ENCODE measurements at places on chromosomes 5 and 9.

GRCh38 chr5:75055727-75056144, 3.4 kb upstream of the GCNT4 start:
- no peak for DNase-seq

- no peak for DNase-seq
Measured at GRCh38 chr9:107067739-107068416, 204.9 kb downstream of the ZNF462 start.

GRCh38 chr5:154418344-154418820, 27.4 kb upstream of the SAP30L start:
- DNase-seq, result no peak

- DNase-seq, result no peak
Measured at GRCh38 chr5:9169557-9169902, 376.3 kb downstream of the SEMA5A start.

DNA sequence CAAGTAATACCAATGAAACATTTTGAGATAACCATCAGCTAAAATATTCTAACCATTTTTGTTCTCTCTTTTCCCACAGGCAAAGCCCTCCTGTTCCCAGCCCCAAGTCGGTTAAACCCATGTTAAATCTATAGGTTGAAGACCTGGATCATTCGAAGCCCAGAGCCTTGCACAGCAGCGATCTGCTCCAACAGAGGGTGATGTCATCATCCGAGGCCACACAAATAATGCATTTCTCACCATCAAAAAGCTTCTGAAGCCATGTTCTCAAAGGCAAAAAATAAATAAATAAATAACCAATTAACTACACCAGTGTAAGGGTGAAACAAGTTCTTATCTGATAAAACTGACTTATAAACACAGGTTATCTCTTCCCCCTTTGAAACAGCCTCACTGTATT, 169.2 kb downstream of the ENTREP1 start:
- no peak for DNase-seq

- peak; percentile 72 for DNase-seq
Measured at GRCh38 chr9:21096172-21096900, 18.6 kb upstream of the IFNB1 start.

GRCh38 chr5:60287174-60287771, 393.7 kb upstream of the PDE4D start:
- no peak for DNase-seq

DNA sequence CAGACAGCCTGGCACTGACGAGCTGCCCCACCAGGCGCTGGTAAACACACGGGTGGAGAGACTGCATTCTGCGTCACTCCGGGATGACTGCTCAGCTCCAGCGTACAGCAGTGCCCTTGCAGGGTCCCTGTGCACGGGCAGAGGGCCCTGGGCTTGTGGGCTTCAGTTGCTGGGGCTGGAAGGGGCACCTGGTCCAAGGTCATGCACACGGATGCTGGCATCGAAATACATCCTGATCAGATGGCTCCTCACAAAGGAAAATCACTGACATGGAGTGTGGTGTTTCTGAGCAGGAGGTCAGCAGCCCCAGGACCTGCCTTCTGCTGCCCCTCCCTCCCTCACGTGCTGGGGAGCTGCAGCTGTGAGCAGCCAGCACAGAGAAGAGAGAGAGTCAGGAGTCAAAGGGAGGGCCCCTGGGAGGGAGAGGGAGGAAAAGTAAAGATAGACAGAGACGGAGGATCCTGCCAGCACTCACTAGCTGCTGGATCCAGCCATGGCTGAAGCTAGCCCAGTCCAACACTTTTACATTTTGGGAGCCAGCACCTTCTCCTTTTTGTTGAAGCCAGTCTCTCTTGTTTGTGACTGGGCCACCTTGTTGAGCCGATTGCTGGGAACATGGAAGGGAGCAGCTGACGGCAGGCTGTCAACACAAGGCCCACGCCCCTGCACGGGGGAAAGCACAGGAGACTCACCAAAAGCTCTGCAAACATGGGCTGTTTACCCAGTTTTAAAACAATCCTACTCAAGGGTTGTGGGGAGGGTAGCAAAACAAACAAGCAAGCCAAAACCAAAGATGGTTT, 166.5 kb upstream of the PHYKPL start:
- no peak for DNase-seq

- no peak for DNase-seq
Measured at GRCh38 chr5:22541037-22541436, 312.1 kb downstream of the CDH12 start.

DNA sequence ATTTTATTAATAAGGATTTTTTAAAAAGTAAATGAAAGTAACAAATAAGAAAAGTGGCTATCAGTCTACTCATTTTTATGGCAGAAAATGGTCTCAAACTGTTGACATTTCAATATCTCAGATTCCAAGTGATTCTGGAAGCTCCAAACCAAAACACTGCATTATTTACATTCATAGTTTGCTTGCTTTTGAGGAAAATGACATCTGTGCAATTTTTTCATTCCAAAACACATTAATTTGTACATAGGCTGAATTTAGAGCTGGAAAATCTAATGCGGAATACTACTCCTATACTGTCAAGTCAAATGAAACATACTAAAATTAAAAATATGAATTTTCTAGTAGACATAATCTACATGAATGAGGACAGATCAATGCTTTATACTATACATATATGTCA, 1047.6 kb downstream of the CDH9 start:
- DNase-seq, result no peak

GRCh38 chr9:116288658-116289057, 135.1 kb downstream of the PAPPA start:
- DNase-seq, result no peak

- no peak for DNase-seq
Measured at GRCh38 chr5:52331725-52332124, 456.0 kb upstream of the ITGA1 start.

- DNase-seq, result no peak
Measured at GRCh38 chr5:1673042-1673677, 126.5 kb downstream of the MRPL36 start.

- DNase-seq, result no peak
Measured at GRCh38 chr9:32339424-32339823, 45.0 kb upstream of the ACO1 start.

- DNase-seq, result no peak
Measured at GRCh38 chr5:9774472-9775079, 144.4 kb upstream of the TAS2R1 start.

DNA sequence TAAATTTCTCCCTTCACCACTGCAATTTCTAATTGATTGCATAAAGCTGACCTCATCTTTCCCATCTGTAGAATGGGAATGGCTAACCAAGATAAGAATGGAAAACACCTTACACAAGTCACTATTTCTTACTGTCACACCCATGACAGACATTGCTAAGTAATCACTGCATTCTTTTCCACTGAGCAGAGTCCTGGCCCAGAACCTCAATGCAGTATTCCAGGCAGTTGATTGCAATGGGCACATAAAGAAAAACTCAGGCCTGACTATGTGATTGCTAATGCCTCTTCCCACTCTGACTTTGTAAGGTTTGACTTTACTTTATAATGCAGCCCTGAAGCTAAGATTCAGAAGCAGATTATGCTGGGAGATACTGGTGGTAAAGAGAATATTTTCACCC, 29.3 kb downstream of the TRIM32 start:
- DNase-seq, result no peak

DNA sequence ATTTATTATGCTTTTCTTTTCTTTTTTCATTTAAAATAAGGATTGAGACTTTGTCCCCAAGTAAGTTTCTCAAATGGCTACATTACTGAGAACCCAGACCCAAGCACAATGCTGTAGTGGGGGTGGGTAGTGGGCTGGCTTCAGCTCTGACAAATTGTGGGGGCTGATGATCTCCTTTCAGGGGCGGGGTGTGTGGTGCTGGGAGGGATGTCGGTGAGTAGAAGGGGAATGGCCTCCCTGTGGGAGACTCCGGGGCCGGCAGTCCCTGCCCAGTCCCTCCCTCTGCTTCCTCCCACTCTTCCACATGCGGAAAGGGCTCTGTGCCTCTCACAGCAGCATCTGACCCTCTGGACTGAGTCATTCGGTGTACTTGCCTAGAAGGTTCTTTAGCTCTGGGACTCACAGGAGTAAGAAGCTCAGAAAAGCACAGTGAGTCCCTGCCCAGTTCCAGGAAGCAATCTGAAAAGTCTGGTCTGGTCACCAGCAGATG, 14.3 kb downstream of the CD180 start:
- no peak for DNase-seq

DNA sequence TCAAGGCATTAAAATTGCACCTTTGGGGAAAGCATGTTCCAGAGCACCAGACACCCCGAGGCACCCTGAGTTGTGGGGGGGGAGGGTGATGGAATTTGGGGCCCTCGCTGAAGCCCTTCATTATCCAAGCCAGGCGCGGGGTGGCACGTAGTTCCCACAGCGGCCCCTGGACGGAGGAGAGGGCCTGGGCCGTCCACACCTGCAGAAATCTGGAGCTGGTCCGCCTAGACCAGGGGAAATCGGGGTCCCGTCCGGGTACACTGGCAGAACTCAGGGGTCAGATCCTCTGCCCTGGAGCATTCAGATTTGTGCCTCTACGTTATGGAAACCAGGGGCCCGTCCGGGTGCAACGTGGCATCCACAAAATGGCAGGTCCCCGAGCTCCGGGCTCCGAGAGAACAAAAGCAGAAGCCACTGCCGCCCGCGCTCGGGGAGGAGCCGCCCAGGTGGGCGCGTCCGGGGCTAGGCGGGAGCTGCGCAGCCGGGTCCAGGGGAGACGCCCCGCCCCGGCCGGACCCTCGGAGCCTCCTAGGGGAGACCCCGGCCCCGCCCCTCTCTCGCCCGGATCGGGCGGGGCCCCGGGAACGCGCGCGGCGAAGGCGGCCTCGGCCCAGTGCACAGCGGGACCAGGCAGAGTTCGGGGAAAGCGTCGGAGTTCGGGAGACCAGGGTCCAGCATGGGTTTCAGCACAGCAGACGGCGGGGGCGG, at the start of gene PLEKHG4B:
TSS of gene PLEKHG4B (plus strand) at position 613 of the 708 bp plus-strand sequence. CDS start at position 677, 64 bp downstream.
- DNase-seq, result no peak

GRCh38 chr5:140549237-140550144, 2.0 kb downstream of the EIF4EBP3 start:
- no peak for DNase-seq

DNA sequence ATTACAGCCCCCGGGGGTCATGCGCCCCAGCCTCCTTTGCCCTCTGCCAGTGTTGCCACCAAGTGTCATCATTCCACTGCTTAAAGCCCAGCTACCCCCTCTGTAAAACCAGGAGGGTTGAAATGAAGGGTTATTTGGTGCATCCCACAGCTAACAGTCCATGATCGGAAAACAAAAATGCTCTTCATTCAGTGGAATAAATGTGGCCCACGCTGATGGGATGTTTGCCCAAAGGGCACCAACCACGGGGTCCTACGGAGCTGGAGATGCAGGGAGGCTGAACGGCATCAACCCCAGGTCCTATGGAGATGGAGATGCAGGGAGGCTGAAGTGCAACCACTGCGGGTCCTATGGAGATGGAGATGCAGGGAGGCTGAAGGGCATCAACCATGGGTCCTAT, 218.5 kb upstream of the IRX1 start:
- no peak for DNase-seq

- DNase-seq, result peak; percentile 55
Measured at GRCh38 chr5:55159763-55160492, at the start of gene GPX8. TSS of gene GPX8 (plus strand) at chr5:55160171. CDS start at chr5:55160193, 22 bp downstream.

GRCh38 chr5:67021521-67021920, 175.1 kb downstream of the CD180 start:
- DNase-seq, result no peak

- DNase-seq, result no peak
Measured at GRCh38 chr9:81787747-81788632, 98.6 kb upstream of the TLE1 start.

GRCh38 chr5:125023673-125024072, 277.2 kb upstream of the ZNF608 start:
- no peak for DNase-seq

DNA sequence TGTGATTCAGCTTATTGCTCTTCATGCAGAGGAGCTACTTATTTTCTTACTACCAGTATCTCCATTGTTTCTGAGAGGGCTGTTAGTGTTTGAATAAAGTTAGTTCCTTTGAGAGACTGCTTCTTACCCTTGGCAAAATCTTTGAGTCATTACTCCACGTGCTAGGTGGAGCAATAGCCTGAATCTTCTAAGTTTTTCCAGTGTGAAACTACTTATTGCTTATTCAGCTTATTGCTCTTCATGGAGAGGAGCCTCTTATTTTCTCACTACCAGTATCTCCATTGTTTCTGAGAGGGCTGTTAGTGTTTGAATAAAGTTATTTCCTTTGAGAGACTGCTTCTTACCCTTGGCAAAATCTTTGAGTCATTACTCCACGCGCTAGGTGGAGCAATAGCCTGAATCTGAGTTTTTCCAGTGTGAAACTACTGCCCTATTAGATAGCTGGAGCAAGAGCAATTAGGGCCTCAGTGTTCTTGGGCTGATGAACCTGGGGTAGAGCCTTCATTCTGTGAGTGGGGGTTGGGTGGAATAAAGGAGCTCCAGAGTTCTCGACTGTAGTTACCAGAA, 41.9 kb downstream of the GPBP1 start:
- DNase-seq, result no peak

DNA sequence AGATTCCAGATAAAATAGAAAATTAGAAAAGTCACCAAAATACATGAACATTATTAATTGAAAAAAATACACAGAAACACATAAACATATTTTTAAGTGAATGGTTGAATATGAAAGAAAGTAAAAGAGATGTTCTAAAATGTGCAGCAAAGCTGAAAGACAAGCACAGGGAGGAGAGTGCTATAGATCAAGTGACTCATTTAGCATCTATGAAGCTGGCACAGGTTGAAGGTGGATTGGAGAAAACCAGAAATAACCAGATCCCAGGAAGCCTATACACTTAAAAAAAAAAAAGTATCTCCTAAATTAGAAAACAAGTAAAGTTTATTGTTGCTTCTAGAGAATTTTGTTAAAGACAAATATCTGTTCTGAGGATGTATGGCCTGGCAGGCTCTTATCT, 338.9 kb downstream of the CDH12 start:
- DNase-seq, result no peak

GRCh38 chr5:22835686-22836085, 17.5 kb downstream of the CDH12 start:
- no peak for DNase-seq

- DNase-seq, result no peak
Measured at GRCh38 chr5:149791881-149792280, 61.8 kb downstream of the PPARGC1B start.

DNA sequence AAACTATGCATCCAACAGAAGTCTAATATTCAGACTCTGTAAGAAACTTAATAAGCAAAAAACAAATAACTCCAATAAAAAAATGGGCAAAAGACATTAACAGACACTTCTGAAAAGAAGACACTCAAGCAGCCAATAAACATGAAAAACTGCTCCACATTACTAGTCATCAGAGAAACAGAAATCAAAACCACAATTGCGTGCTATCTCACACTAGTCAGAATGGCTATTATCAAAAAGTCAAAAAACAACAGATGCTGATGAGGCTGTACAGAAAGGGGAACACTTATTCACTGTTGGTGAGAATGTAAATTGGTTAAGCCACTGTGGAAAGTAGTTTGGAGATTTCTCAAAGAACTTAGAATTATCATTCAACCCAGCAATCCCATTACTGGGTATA, 101.2 kb upstream of the TRIM32 start:
- no peak for DNase-seq

DNA sequence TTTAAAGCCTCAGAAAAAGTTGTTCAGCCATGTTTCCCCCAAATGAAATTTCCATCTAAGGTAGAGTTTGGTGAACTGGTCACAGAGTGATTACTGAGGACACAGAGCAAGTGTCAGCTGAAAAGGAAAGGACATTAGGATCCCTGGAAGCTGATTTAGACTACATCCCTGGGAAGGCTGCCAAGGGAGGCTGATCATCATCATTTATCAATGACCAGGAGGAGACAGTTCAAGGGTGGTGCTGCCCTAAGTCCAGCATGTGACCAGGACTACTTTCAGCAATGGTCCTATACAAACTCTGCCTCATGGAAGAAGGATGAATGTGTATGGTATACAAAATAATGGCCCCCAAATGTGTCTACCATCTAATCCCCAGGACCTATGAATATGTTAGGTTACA, 120.6 kb downstream of the PIK3R1 start:
- no peak for DNase-seq

- no peak for DNase-seq
Measured at GRCh38 chr9:86047361-86047760, 52.0 kb downstream of the GOLM1 start.

Measured in CD4-positive, alpha-beta memory T cell (primary cell).